H54 (cell line): ENCODE measurements at places on chromosomes 12 and 14.

DNA sequence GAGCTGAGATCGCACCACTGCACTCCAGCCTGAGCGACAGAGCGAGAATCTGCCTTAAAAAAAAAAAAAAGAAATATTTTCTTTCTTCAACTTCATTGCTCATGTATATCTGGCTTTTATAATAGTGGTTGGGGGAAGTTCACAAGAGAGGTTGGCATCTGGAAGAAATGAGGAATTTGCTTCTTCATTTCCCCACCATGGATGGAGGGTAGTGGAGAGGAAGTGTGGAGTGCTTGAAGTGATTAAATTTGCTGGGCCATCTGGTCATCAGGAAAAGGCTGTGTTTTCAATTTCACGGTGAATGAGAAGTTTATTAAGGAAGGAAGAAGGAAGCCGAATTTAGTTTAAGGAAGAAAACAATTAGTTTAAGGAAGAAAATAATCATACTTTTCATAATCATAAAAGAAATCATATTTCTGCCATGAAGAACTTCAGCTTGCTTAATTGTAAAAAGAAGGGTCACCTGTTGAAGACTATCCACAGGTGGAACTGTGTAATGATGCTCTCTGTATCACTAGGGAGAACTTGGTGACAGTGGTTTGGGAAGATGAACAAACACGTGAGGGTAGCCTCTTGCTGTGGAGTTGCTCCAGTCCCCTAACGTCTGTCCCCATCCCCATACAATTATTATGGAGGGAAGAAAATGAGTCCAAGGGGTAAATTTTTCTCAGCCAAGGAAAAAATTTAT, 197.3 kb upstream of the ARHGAP5 start:
- no peak for DNase-seq

DNA sequence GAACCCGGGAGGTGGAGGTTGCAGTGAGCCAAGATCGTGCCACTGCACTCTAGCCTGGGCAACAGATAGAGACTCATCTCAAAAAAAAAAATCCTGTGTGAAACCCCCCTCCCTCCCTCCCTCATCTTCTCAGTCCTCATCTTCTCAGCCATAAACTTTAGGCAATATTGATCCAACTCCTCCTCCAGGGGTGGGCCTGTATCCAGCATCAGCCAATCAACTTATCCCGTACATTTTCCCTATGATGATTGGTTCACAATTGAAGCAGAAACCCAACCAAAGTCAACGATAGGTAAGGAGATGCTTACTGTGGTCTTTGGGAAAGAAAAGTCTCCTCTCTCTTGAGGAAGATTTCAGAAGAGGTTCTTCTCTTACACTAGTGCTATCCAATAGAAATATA, 33.5 kb upstream of the CIT start:
- DNase-seq, result no peak

- DNase-seq, result peak; percentile 6
These were observed 262.6 kb upstream of the BTG1 start for GRCh38 chr12:92408072-92408900.

DNA sequence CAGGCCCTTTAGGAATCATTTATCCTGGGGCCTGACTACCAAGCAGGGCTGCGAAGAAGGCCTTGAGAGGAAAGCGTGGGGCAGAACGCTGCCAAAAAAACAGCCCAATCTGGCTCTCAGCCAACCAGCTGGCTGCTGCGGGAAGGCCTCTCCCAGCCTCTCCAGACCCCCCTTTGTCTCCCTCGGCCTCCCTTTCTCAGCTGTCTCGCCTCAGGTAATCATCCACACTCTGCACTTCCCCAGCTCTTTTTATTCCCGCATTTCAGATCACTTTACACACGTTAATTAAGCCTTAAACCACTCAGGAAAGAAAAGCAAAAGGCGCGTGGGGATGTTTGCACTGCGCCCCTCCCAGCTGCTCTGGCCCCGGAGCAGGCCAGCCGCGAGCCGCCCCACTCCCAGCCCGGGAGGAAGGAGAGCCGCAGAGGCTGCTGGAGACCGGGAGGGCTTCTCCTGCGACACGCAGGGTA, 208.2 kb upstream of the FOXN3 start:
- DNase-seq, result no peak

GRCh38 chr14:69612014-69612782, 802 bp downstream of the SUSD6 start:
- no peak for DNase-seq

GRCh38 chr14:81234278-81234677, 13.5 kb upstream of the GTF2A1 start:
- no peak for DNase-seq

GRCh38 chr12:87848248-87848868, 180.8 kb downstream of the C12orf50 start:
- peak; percentile 3 for DNase-seq

GRCh38 chr12:76462668-76463224, 96.8 kb downstream of the OSBPL8 start:
- no peak for DNase-seq

- no peak for DNase-seq
These were observed 221.5 kb upstream of the CAND1 start for GRCh38 chr12:67047634-67048033.

DNA sequence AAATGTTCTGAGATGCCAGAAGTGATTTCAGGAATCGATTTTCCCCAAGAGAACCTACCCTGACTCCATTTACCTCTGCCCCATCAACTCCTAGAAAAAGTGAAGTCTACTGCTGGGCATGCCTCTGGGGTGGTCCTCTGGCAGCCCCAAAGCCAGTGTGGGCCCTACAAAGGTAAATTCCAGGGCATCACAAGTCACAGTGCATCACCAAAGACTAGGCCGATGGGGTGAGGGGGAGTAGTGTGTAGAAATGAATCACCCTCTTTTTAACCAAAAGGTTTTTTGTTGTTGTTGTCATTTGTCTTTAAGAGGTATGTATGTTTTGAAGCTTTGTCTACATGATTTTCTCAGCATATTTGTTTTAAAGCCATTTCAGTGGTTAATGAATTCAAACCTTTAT, 46.4 kb upstream of the RTRAF start:
- DNase-seq, result no peak

GRCh38 chr14:69712599-69713088, 54.3 kb upstream of the SRSF5 start:
- no peak for DNase-seq

- DNase-seq, result no peak
These were observed 194.6 kb downstream of the PAX9 start for GRCh38 chr14:36856095-36856878.

DNA sequence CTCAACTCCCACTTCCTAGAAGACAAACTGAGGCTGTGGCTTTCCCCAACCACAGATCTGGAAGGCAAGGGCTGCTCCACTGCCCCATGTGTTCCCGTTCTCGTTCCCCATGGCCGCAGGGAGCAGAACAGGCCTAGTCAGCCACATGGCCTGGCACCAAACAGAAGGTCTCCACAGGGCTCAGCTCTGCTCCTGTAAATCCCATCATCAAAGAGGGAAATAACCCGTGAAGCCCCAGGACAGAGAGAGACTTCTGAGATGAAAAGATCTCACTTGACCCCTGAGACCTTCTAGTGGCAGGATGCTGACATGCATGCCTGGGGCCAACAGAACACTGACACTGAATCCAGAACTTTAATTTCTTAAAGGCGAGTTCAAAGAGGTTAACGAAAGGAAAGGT, 68.9 kb downstream of the BCL11B start:
- no peak for DNase-seq

DNA sequence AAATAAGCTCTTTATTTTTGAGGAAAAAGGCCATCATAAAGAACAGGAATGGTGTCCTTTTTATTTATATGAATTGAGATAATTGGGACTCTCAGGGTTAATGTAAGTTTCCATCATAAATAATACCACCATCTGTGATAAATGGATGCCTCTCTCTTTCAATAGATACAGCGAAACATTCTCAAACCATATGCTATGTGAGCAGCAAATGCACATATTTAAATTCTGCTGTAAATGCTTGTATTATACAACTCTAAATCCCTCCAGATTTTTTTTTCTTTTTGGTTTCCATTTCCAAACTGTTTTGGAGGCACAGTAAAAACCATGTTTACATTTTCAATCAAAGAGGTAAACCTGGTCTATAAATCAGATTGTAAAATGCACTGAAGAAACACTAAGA, 132.3 kb downstream of the TMEM132C start:
- no peak for DNase-seq

DNA sequence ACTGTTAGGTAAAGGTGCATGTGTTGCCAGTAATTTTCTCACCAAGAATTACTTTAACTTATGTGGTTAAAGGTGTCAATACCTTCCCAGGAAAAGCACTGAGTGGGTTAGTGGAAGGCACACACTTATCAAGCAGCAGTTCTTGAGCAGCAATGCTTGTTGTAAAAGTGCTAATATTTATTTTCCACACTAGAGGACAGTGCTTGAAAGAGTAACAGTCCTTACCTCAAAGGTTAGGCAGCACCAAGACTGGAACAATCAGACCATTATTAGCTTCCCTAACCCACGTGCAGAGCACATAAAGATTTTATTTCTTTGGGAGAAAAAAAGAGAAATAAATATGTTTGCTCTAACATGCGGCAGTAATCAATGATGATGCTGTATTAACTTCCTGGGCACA, 48.8 kb upstream of the KRR1 start:
- DNase-seq, result no peak

- no peak for DNase-seq
These were observed 838.0 kb downstream of the RPS29 start for GRCh38 chr14:48748151-48748675.

- DNase-seq, result no peak
These were observed 25.8 kb upstream of the STRAP start for GRCh38 chr12:15856097-15856982.

GRCh38 chr12:101044512-101045059, 165.5 kb downstream of the SLC5A8 start:
- DNase-seq, result no peak

DNA sequence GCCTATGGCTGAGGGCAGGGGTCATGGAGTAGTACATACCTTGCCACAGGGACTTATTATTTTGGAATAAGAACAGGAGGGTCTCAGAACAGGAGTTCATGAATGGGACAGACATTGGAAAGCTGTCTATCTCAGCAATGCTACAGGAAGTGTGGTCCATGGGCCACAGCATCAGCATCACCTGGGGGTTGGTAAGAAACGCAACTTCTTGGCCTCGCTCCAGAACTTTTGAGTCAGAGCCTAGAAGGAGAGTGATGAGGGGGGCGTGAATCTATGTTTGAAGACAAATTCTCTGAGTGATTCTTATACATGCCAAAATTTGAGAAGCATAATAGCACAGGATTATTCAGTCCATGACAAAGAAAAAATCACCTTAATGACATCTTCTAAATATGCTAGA, 156.6 kb downstream of the RPAP3 start:
- no peak for DNase-seq

DNA sequence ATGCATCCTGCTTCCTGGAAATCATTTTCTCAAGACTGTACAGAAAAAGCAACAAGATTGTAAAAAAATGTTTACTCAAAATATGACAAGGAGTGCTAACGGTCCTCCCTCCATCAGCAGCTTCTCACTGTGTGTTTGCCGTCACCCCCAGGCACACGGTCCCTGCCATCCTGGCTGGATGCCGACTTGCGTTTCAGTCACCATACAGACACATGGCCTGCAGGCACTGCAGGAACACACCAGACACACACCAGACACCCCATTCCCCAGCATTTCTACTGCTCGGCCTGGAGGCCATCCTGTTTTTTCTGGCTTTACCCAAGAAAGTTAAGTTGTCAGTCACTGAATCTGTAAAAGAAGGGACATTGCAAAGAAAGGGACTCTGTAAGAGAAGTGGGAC, 10.8 kb downstream of the KCNK10 start:
- DNase-seq, result no peak

- no peak for DNase-seq
These were observed 32.0 kb downstream of the PTPN11 start for GRCh38 chr12:112450725-112451124.

DNA sequence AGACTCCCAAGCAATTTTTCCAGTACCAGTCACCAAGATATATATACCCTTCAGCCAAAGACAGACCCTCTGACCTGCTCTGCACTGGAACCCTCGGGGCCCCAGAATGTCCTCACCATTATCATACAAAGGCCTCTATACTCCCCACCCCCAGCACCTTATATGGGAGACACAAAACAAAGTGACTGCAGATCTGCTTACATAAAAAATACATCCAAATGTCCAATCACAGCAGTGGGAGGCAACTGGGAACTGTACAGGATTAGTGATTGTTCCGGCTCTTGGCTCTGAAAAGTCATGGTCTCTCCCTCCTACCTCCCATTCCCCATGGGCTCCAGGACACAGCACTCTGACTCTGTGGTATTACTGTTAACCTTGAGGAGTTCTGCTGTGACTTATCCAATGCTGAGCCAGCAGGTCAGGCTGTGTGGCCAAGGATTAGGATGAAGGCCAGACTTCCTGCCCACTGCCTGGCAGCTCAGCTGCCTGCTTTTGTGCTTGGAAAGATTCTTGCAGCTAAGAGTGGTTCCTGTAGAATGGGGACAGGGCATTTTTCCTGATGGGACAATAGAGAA, 13.7 kb downstream of the OXA1L start:
- DNase-seq, result no peak

- DNase-seq, result no peak
These were observed 123.1 kb upstream of the KRR1 start for GRCh38 chr12:75634244-75635222.

GRCh38 chr12:117235261-117235660, 45.0 kb upstream of the FBXO21 start:
- no peak for DNase-seq

DNA sequence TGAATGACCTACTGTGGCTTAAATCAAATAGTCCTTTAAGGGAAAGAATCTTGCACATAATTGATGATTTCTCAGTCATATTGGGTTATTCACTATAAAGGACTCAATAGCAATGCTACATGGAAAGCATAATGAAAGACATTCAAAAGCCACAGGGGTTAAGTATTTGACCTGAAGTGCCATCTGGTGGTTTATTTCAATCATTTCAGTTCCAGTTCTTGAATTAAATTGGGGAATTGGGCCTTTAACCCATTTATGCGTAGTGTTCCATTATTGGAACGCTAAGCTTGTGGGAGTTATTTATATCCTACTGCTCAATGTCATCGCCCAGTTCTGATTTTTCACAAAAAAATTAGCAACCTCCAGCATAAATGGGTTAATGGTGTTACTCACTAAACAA, 41.3 kb upstream of the C12orf71 start:
- no peak for DNase-seq

DNA sequence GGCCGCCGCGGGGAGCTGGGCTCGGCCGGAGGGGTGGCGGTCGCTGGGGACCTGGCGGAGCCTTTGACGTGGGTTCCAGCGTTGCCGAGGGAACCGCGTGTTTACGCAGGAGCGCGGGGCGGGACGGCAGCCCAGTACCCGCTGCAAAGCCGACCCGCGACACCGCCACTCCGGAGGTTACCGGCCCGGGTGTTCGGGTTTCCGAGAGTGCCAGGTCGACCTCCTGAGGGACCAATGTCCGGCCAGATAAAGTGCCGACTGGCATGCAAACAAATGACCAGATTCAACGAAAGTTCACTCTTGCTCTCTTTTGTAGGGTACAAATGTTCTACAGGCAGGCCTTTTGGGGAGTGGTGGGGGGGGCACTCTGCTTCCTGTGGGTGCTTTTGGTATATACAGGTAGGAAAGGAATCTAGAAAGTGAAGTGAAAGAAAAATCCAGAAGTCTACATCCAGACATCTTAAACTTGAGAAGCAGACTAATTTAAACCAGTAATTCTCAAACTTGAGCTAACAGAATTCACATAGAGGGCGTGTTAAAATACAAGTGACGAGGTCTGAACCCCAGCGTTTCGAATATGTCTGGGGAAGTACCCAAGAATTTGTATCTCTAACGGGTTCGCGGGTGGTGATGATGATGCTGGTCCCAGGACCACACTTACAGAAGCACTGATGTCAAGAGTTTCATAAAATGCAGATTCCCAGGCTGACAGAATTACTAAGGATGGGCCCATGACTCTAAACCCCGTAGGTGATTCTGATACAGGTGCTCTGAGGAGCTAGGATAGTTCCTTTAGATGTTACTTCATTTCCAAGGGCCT, at the start of gene GPR135:
Gene GPR135 (minus strand): TSS at position 65 of the 820 bp plus-strand sequence. CDS start 154 bp downstream, outside the sequence.
- DNase-seq, result no peak
